ENCODE measurements at places on chromosomes 7 and 10.
A peak's percentile ranks its signal among the peaks of the same experiment; 100 is the strongest.

DNA sequence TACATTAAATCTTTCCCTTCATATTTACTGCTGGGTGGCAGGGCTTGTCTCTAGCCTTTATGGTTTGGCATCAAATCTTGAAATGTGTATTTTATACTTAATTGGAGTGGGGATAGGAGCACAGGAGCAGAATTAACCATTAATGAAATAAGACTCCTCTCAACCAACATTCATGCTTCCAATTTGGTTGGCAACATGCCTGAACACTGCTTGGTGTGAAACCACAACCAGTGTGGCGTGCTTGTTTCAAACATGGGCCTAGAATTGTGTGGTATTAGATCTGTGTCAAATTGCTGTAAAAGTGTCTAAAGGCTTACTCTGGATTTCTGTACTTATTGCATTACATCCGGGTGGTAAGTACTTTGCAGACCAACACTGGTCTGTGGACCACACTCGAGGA, 25.1 kb upstream of the VPS41 start:
- H3K36me3 ChIP-seq = no peaks in the 10 kb centered on the region
- no peak for DNase-seq
- H3K27me3 ChIP-seq = peaks cover 6% of the 10 kb centered on the region
- H3K4me3 ChIP-seq = no peak overlapping the region

DNA sequence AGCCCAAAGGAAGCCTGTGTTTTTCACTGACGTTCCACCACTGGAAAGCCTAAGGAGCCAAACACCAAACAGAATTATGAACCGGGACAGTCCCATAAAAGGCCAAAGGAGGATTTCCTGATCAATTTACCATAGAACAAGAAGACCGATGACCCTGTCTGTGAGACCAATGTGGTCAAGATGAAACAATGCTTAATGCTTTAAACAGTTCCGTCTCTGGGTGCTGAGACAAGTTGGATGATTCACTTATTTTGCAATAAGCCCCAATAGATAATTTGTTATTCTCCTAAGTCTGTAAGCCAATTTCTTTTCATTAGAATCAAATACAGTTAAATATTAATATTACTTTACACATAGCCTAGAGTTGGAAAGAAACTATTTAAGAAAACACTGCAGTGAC, 134.9 kb downstream of the MICU1 start:
- H3K36me3 ChIP-seq = no peaks in the 10 kb centered on the region
- H3K4me1 ChIP-seq = no peaks in the 10 kb centered on the region
- no peaks in the 10 kb centered on the region for H3K27me3 ChIP-seq
- no peak overlapping the region for H3K4me3 ChIP-seq

- peaks cover 6% of the 10 kb centered on the region for H3K36me3 ChIP-seq
- no peak overlapping the region for H3K4me3 ChIP-seq
- no peak for DNase-seq
- no peaks in the 10 kb centered on the region for H3K27me3 ChIP-seq
Observed at GRCh38 chr10:118662228-118663035, 67.0 kb upstream of the PRLHR start.

GRCh38 chr10:70651661-70652060, 20.6 kb upstream of the ADAMTS14 start:
- H3K4me3 ChIP-seq = no peak overlapping the region
- H3K4me1 ChIP-seq = peaks cover 9% of the 10 kb centered on the region
- H3K36me3 ChIP-seq = peaks cover 16% of the 10 kb centered on the region
- no peak for DNase-seq

DNA sequence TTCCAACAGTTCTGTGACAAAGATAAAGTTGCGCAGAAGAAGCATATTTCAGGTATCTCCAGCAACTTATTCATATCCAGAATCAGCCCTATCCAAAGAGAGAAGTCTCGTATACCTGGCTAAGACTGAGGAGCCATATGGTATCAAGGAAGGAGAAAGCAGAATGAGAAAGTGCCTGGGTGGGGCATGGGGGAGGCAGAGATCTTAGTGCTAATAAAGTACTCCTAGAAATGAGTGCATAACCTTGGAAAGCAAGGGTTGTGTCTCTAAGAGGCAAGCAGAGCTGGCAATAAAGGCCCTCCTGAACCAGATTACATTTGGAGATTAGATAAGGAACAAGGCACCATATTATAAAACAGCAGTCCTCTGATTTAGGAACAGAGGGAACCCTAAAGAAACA, 12.7 kb downstream of the TASOR2 start:
- no peak for DNase-seq
- H3K4me3 ChIP-seq = no peak overlapping the region

DNA sequence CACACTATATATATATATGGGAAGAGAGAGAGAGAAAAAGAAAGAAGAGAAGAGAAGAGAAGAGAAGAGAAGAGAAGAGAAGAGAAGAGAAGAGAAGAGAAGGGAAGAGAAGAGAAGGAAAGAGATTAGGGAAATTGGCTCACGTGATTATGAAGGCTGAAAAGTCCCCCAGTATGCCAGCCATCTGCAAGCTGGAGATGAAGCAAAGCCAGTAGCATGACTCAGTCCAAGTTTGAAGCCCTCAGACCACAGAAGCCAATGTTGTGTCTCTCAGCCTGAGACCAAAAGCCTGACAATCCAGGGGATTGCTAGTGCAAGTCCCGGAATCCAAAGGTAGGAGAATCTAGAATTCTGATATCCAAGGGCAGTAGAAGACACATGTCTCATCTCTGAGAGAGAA, 206.3 kb upstream of the PRSS1 start:
- H3K36me3 ChIP-seq = no peaks in the 10 kb centered on the region
- H3K4me3 ChIP-seq = no peak overlapping the region
- H3K4me1 ChIP-seq = peaks cover 22% of the 10 kb centered on the region
- peak overlapping the region; percentile 47 for H3K27ac ChIP-seq
- no peak for DNase-seq
- H3K27me3 ChIP-seq = no peaks in the 10 kb centered on the region

GRCh38 chr7:130149281-130150139, 55.7 kb downstream of the TMEM209 start:
- H3K4me3 ChIP-seq = no peak overlapping the region
- peaks cover 5% of the 10 kb centered on the region for H3K27me3 ChIP-seq
- no peak for DNase-seq
- H3K27ac ChIP-seq = no peak overlapping the region
- H3K4me1 ChIP-seq = no peaks in the 10 kb centered on the region
- H3K36me3 ChIP-seq = no peaks in the 10 kb centered on the region

- peaks cover 2% of the 10 kb centered on the region for H3K27me3 ChIP-seq
- no peak overlapping the region for H3K27ac ChIP-seq
- H3K4me1 ChIP-seq = no peaks in the 10 kb centered on the region
- no peaks in the 10 kb centered on the region for H3K36me3 ChIP-seq
- no peak for DNase-seq
Observed at GRCh38 chr10:70958396-70958795, 70.0 kb upstream of the PCBD1 start.

DNA sequence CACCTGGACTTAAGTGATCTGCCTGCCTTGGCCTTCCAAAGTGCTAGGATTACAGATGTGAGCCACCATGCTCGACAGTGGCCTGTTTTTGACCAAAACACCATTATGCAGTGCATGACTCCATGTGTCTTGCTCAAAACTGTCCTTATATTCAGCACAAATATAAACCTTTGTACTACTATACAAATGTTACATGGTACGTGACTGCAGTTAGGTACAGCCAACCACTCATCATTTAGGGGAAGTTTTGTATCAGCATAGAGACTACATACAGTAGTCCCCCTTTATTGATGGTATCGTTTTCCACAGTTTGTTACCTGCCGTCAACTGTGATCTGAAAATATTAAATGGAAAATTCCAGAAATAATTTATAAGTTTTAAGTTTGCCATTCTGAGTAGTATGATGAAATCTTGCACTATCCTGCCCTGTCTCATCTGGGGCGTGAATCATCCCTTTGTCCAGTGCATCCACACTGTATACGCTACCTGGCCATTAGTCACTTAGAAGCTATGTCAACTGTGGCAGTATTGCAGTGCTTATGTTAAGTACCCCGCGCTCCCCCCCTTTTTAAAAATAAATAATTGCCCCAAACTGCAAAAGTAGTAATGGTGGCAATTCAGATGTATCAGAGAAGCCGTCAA, 23.3 kb upstream of the ZNF282 start:
- no peaks in the 10 kb centered on the region for H3K27me3 ChIP-seq
- no peak overlapping the region for H3K27ac ChIP-seq

DNA sequence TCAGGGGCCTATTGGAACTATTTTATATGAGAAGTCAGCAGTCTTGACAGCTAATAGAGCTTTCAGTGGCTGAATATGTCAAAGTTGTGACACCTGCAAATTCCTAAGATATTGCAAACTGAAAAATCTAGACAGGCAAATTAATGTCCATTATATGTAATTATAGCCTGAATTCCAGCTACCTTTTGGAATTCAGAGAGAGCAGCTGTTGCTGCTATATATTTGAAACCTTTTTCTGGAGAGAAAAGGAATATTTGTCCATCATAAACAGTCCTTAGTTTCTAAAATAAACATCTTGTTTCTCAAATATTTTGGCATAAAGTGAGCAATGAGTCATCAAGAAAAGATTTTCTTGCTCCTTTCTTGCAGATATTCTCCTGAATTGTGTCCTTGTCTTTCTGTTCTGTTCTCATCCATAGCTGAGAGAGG, 408.9 kb upstream of the SEMA3D start:
- no peaks in the 10 kb centered on the region for H3K4me1 ChIP-seq
- H3K4me3 ChIP-seq = no peak overlapping the region
- H3K27ac ChIP-seq = no peak overlapping the region
- no peak for DNase-seq
- H3K27me3 ChIP-seq = no peaks in the 10 kb centered on the region
